ENCODE measurements at places on chromosomes 1 and 21. TPM values are rescaled to one million over a fixed set of nuclear protein-coding genes. Genes with fewer than 3 reads are reported as not detected.

Gene FCER1G
- not detected for total RNA-seq

Gene ADAMTS4
- 0.21 TPM for total RNA-seq

Gene CRP
- not detected for total RNA-seq

Gene C1QTNF12
- total RNA-seq: 0.88 TPM

Gene HPCAL4
- 0.27 TPM for total RNA-seq

Gene CXADR
- total RNA-seq: 40.5 TPM

Gene IL20
- total RNA-seq: not detected

Gene KCND3
- total RNA-seq: under 0.01 TPM

Gene SLC37A1
- 34.2 TPM for total RNA-seq

Gene FCN3
- 0.14 TPM for total RNA-seq

Gene SPRR3
- total RNA-seq: not detected

Gene RBM11
- 4.6 TPM for total RNA-seq

Gene ITLN2
- total RNA-seq: not detected

Gene OR10Z1
- not detected for total RNA-seq

Gene PEAR1
- total RNA-seq: 17.1 TPM

Gene F3
- total RNA-seq: 152 TPM

Gene RGS18
- 0.14 TPM for total RNA-seq

Gene SLC19A2
- 26.8 TPM for total RNA-seq

Gene GPR52
- total RNA-seq: 0.41 TPM

Gene CCDC190
- total RNA-seq: not detected

Gene SUMO3
- 60.9 TPM for total RNA-seq

Gene TXNDC12
- 62.1 TPM for total RNA-seq

Gene EBNA1BP2
- total RNA-seq: 119 TPM

Gene HRNR
- total RNA-seq: not detected

Gene SYPL2
- 1.2 TPM for total RNA-seq

Gene FMO2
- total RNA-seq: not detected

Gene UBE2G2
- 40.6 TPM for total RNA-seq

Gene ST6GALNAC5
- total RNA-seq: 10.8 TPM

Gene GJA8
- not detected for total RNA-seq

Gene SH3BP5L
- total RNA-seq: 36.1 TPM

Gene ZC3H11A
- total RNA-seq: 71.1 TPM

Gene MLLT11
- total RNA-seq: 26.4 TPM

Gene OR10J1
- not detected for total RNA-seq

Gene DDOST
- 347 TPM for total RNA-seq

Gene MAB21L3
- total RNA-seq: 0.21 TPM

Gene BEND5
- total RNA-seq: 4.2 TPM

Gene CDC42BPA
- total RNA-seq: 33.4 TPM

Gene DNAI4
- total RNA-seq: 2.7 TPM

Gene IGSF9
- total RNA-seq: 1.9 TPM

Gene KRTAP24-1
- total RNA-seq: not detected

Gene ANGPTL7
- not detected for total RNA-seq

Gene DNASE2B
- not detected for total RNA-seq

Gene UBXN10
- total RNA-seq: 0.96 TPM

Gene SHE
- total RNA-seq: not detected

Gene CD53
- not detected for total RNA-seq

Gene MYBPH
- not detected for total RNA-seq

Gene SNRPE
- 83.4 TPM for total RNA-seq

Gene USH2A
- not detected for total RNA-seq

Gene CAMSAP2
- 31.9 TPM for total RNA-seq

Gene CBS
- total RNA-seq: 125 TPM

Gene SAMD11
- 2.3 TPM for total RNA-seq

Gene CCDC17
- total RNA-seq: 1.3 TPM

Gene OR6N1
- not detected for total RNA-seq

Gene TENT5C
- 0.07 TPM for total RNA-seq

Gene AXDND1
- 0.50 TPM for total RNA-seq
